ENCODE measurements at places on chromosomes 4 and X.

- DNase-seq = no peak
Measured at GRCh38 chr4:185916231-185916630, 104.2 kb upstream of the SORBS2 start.

DNA sequence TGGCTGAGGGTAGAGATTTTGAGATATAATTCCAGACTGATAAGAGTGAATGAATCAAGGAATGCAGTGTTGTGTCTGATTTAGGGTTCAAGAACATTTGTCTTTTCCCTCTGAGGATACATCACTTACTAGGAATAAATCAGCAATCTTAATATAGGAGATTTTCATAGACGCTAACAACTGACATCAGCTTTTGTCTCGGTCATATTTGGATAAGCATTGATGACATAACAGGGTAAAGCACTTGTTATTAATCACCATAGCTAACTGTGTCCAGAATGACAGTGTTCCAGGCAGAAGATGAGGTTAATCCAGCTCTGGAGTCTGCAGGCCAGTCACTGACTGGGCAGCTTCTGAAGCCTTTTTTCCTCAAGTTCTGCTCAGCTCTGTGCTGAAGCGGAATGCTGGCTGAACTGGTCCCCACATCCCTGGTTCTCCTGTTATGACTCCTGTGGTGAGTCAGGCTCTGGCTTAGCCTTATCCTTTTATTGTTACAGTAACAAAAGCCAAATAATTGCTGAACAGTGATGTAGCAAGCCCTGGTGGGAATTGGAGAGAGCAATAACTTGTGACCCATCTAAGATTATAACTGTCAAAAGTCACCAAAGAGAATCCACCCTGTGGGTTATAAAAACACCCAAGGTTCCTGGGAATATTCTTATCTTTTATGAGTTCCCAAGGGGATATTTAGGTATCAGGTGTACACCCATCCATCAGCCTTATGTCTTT is 41.8 kb downstream of the FNIP2 start:
- DNase-seq = no peak

DNA sequence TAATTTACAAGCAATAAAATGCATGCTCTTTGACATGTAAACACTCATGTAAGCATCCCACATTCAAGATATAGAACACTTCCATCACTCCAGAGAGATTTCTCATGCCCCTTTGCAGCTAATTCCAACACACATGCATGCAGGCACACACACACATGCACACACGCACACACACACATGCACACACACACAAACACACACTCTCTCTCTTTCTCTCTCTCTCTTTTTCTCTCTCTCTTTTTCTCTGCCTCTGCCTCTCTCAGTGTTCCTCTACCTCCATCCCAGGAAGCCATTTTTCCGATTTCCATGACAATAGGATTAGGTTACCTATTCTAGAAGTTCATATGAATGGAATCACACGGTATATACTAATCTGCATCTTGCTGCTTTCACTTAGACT is 11.9 kb upstream of the SOD3 start:
- no peak for DNase-seq

GRCh38 chrX:1899841-1900240 is 285.0 kb downstream of the ASMT start:
- no peak for DNase-seq

GRCh38 chr4:76361689-76362412 is 55.3 kb downstream of the STBD1 start:
- DNase-seq = no peak

DNA sequence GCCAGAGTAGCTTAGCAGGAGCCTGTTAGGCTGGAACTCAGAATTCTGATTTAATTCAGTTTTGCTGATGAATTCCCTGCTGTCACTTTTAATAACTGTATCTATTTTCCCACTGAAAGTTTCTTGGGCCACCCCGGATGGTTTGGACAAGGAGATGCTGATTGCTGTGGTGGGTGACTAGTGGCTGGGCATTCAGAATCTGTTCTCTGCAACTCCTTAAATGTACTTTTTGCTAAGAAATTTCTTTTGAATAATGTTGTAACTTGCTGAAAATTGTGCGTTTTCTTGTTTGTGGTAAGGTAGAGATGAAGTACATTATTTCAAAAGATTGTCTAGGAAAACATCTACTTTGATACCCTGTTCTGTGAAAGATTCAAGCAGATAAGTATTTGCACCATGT is 2.4 kb downstream of the TLL1 start:
- no peak for DNase-seq

DNA sequence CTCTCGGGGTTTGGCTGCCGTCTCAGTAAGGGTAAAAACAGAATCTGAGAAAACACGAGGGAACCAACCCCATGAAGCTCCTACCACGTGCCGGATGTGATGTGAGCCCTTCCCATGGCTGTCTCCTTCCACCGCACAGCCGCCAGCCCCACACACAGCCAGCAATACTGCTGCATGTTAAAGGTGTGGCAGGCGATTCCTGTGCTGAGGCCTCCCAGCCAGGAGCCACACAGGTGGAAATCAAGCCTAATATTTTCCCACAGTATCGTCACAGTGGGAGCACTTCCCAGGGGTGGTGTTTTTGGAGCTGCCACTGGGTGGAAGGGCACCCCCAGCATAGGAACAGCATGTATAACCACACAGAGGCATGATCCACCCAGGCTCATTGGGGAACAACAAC is 77.5 kb downstream of the SLC2A9 start:
- DNase-seq = no peak

DNA sequence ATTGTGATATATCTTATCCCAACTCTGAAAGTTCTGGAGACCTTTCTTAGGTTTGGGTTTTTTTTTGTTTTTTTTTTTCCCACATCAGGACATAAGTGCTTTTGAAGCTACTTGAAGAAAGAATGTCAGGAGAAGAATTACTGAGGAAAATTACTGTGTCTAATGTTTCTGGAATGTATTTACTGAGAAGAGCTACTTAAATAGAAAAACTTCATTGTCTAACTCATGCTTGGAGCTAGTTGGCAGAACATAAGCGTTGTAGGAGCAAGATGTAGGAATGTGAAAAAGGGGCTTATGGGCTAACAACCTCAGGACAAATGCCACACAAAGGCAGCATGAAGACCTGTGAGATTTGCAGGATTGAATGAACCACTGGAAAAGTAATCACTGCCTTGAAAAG is 166.6 kb upstream of the GLRA2 start:
- no peak for DNase-seq

- DNase-seq = no peak
Measured at GRCh38 chrX:12890467-12890866, 16.0 kb upstream of the TLR8 start.
